ENCODE measurements at places on chromosomes 1 and 21. TPM values are rescaled to one million over a fixed set of nuclear protein-coding genes. Genes with fewer than 3 reads are reported as not detected.

- no peak for DNase-seq
Observed at GRCh38 chr1:55965981-55966461, 613.3 kb downstream of the PLPP3 start.

GRCh38 chr1:35577071-35577998 is 4.2 kb downstream of the TFAP2E start:
- peak; percentile 37 for DNase-seq

MRAP gene
- total RNA-seq: not detected

AGMAT gene
- total RNA-seq: 1.1 TPM

- DNase-seq: peak; percentile 74
Observed at GRCh38 chr1:22132517-22133235, 10.2 kb downstream of the WNT4 start.

CNR2 gene
- not detected for total RNA-seq

KCNT2 gene
- 1.4 TPM for total RNA-seq

DNA sequence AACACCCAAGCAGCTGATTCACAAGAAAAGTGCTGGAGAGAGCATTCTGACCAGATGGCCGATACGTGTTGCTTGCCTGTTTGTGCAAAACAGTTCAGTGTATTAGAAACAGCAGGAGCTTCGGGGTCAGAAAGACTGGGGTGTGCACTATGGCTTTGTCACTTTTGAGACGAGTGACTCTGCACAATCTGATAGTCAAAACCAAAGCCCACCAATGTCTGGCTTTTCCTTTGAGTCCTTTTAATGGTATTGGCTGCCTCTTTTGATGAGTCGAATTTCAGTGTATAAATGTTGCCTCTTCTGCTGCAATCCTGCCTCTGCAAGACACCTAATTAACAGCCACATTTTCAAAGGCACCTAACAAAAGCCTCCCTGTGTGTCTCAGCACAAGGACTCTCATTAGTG is 444.6 kb downstream of the AJAP1 start:
- no peak for DNase-seq

GRCh38 chr1:205965036-205965884 is 22.0 kb upstream of the SLC26A9 start:
- DNase-seq: no peak

DNA sequence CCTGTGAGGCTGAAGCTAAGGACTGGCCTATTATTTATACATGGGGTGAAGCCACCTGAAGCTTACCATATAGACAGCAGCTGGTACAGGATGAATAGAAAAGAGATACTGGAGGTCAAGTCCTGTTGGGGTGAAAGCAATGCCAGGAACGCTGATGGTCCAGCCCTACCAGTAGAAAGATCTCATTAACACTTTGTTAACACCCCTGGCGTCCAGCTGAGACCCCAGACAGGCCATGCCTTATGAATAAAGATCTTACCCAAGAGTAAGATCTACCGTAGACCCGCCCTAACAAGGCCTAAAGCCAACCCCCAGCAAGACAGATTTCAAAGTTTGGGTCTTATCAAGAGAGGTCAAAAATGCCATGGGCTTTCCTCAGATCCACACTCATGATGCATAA is 34.7 kb downstream of the ST3GAL3 start:
- DNase-seq: no peak

GRCh38 chr1:16014509-16015482 is 3.0 kb downstream of the HSPB7 start:
- no peak for DNase-seq

GRCh38 chr1:111197598-111198284 is 2.7 kb downstream of the DENND2D start:
- no peak for DNase-seq

DNA sequence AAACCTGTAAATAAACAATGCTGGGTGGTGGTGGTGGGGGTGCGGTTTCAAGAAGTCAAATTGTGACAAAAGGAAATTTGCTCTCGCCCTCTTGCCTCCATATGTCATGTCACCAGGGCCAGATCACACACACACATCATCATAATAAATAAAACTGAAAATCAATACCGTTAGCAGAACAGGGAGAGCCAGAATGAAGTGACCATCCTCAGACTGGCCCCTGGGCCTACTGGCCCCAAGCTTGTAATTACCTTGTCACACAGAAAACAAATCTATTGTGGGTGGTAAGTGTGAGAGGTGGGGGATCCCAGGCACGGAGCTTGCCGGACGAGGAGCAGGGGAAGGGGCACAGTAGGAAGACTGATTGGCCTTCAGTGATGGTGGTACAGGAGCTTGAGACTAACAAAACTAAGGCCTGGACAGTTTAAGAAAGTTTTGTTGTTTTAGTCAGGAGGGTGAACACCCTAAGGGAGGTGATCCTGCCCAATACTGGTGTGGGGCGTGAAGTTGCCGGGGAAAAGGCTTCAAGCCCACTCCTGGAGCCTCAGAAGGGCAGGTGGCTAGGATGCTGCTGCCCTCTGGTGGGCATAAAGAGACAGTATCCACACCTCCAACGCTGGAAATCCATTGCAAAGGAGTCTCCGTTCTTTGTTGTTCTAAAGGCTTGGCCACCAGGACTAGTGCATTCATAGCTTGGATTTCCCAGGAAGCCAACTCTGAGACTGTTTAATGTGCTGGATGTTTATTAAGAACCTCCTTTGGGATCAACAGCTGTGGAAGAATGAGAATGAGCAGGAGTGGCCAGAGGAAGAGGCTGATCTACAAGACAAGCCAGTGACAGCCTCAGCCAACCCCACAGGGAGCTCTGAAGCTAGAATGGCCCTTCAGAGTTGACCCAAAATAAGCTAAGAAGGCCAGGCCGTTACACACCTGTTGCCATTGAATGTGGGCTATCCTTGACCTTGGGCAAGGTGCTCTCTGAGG is 8.1 kb upstream of the C1orf216 start:
- peak; percentile 66 for DNase-seq

A3GALT2 gene
- total RNA-seq: not detected

All from endothelial cell of umbilical vein (primary cell).